Activated CD4-positive, alpha-beta memory T cell treated with anti-CD3 and anti-CD28 coated beads, Interleukin-2, amount 10 ng/mL, durations not matched to agents 7 days and 5 days (primary cell): ENCODE measurements at places on chromosomes 4 and X. TPM values are rescaled to one million over a fixed set of nuclear protein-coding genes. Genes with fewer than 3 reads are reported as not detected.

GRCh38 chr4:147909225-147909624 lies 177.3 kb downstream of the ARHGAP10 start:
- no peak for DNase-seq

XAGE3 gene
- not detected for total RNA-seq

DNA sequence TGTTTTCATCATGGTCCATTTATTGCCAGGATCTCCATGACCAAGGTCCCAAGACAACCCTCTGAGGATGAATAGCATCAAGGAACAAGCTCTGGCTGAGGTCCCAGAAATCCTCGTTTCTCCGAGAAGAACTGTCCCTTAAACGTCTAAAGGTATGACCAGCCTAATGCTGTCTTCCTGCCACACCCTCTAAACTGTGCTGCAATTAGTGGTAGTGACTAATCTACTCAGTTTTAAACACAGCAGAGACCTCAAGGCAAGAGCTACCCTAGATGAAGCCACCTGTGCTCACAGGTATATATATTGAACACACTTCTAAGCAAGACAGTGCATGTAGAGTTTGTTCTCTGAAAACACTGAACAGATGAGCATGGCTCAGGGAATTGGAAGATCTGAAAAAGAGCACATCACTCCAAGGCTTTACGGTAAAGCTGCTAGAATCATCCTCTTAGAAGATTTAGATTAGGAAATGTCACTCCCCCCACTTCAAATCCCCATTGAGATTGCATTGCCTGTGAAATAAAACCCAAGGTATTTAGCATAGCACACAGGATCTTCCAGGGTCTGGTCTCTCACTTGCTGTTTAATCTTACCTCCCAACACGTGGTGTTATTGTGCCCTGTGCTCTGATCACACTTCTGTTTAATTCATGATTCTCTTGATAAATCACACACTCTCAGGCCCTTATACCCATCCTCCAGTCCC lies 173.9 kb upstream of the VCX3A start:
- no peak for DNase-seq

ADGRL3 gene
- not detected for total RNA-seq

TBC1D9 gene
- total RNA-seq: 0.15 TPM

GRCh38 chr4:152992027-152992426 lies 55.9 kb downstream of the FHDC1 start:
- DNase-seq: no peak

DNA sequence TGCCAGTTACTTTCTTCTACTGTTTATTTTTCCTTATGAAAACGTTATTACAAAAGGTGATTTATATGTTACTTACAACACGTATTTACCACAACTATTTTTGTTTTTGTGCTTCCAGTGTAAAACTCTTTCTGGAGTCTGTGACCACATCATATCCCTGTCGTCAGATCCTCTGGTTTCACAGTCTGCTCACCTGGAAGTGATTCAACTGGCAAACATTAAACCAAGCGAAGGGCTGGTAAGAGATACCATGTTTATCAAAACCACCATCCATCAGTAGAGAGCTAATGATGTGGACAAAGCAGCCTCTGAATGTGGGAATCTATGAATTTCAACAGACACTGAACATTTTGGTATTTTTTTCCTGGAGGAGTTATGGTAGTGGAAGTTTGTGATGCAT lies 116.1 kb downstream of the CNKSR2 start:
- DNase-seq: no peak

- no peak for DNase-seq
Measured at GRCh38 chr4:16140879-16141249, 57.0 kb upstream of the PROM1 start.

KCNE5 gene
- total RNA-seq: 0.38 TPM

DNA sequence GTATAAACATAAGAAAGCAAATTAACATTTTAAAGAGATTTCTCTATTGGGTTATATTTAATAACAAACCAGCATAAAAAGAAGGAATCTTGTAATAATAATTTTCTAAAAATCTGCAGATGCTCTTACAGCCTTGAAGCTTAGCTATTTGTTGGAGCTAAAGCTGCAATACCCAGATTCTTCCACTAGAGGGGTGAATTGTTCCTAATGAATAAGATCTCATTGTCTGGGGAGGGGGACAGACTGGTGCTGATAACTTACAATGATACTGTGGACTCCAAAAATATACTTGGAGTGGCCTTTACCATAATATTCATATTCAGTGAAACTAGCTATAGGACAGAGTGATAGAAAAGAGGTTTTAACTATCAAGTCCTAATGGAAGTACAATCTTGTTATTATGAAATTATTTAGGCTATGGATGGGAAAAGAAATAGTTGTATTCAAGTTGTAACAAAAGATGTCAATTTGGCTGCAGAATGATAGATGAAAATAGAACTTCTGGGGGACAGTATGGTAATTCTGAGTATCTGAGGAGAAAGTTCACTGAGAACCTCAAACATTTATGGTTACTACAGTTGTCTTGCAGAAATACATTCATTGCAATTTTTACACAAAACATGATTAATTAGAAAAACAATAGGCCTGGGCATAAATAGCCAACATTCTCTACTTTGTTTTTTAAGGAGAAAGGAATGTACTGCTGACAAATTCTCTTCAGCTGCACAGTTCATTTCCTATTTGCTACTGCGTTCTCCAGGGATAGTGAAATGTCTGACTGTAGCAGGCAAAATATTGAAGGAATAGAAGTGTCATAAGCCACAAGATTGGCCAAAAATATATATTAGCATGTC lies 443.3 kb downstream of the GBA3 start:
- DNase-seq: no peak

HTN3 gene
- not detected for total RNA-seq

IL9R gene
- total RNA-seq: 67.2 TPM

GRCh38 chr4:123819362-123820035 lies 422.9 kb downstream of the SPRY1 start:
- DNase-seq: no peak

DNA sequence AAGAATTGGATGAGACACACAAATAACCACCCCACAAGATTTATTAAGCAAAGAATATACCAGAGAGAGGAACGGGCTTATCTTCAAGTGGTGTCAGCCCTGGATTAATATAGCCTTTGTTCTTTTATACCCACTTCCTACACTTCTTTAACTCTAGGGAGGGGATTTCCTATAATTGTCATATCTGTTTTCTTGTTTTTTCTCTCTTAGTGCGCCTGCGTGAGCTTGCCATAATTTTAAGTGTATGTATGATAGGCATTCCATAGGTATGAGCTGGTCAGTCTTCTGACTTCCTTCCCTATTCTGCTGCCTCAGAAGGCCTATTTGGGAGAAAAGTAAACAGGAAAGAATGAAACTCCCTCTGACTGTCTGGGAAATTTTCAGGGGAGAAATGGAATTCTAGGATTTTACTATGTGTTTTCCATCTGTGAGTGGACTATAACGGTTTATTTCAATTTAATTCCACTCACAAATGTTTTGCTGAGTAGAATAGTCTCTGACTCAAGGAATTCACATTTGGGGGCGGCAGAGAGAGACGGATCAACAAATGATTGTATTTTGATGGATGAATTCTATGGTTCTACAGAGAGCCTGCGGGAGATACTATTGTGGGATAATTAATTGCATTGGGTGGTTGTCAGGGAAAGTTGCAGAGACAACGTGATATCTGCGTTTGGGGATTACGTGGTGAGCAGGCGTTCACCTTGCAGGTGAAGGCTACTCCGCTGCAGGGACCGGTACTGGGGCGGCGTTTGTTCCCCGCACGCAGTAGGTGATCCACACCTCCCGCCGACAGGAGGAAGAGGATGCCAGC lies 626 bp upstream of the CEP135 start:
- DNase-seq: peak; percentile 30

- no peak for DNase-seq
Measured at GRCh38 chr4:24440765-24441164, 143.6 kb downstream of the DHX15 start.

MAGEA9B gene
- not detected for total RNA-seq
